ENCODE measurements at places on chromosomes 16 and 17. TPM values are rescaled to one million over a fixed set of nuclear protein-coding genes. Genes with fewer than 3 reads are reported as not detected.
A peak's percentile ranks its signal among the peaks of the same experiment; 100 is the strongest.

- DNase-seq: no peak
These were observed 2.5 kb upstream of the SPATA20 start for GRCh38 chr17:50544516-50544915.

GRCh38 chr16:66923866-66924265 lies 1.5 kb downstream of the RRAD start:
- DNase-seq: no peak

DNA sequence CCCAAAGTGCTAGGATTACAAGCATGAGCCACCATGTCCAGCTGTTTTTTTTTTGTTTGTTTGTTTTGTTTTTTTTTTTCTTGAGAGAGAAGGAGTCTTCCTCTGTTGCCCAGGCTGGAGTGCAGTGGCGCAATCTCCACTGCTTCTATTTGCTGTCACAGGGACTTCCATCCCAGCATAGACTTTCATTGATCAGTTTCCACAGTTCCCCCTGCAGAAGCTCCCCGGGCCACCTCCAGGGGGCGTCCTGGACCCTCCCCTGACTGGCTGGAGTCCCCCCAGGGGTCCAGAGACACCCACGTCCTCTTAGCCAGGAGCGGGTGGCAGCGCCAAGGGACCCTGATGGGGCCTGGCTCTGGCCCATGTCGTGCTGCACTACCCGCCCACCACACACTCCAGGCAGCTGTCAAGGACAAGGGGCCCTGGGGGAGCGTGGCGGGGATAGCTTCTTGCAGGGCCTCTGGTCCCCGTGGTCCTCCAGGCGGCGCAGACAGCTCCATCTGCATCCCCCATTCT lies 3.1 kb upstream of the NPW start:
- DNase-seq: peak; percentile 26

- DNase-seq: no peak
These were observed 29.7 kb downstream of the GSE1 start for GRCh38 chr16:85642762-85643358.

- no peak for DNase-seq
These were observed 32.0 kb upstream of the TOX3 start for GRCh38 chr16:52578829-52579498.

Gene SMPD3
- 2.8 TPM for total RNA-seq

Gene ZPBP2
- total RNA-seq: not detected

Data from Caco-2 (cell line).